Fibroblast of skin of right quadriceps (primary cell): ENCODE measurements at places on chromosomes 6 and 20.

DNA sequence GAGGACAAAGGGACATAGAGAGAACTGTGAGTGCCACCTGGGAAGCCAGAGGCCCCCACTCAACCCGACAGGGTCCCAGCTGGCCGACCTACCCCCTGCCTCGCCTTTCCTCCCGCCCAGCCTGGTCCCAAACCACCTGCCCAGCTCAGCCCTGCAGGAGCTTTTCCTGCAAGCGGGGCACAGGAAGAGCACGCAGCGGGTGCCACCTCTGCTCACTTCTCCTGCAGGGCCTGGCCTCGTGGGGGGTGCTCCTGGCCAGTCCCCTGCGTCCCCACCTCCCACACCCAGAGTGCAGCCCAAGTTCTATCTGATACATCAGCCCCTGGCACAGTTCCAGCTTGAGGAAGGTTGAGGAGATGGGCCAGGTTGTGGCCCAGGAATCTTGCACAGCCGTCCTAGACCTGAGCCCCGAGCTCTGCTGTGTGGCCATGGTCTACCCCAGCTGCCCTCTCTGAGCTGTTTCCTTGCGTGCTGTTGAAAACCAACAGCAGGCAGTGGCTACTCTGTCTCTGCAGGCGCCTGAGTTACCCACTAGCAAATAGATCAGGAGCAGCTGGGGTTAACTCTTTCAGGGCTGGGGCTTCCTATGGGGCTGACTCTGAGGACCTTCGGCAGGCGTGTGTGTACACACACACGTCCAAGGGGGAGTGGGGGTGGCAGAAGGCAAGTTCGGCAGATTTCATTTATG, 1.7 kb downstream of the NECAB3 start:
- DNase-seq = no peak

DNA sequence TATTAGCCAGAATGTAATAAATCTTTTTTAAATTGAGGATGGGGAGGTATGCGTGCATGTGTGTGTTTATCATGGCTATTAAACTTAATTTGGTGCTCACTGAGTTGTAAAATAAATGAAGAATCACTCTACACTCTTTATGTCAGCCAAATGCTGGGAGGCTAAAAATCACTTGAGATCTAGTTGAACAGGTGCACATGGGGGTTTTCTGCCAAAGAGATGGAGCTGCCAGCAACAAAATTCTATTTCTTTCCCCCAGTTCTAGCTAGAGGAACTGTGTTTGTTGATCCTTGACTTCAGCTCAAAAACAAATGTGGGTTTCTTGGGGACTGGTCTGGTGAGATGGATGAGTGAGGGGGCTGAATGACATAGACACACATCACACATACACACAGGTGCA, 183.3 kb upstream of the BTBD3 start:
- DNase-seq = no peak

DNA sequence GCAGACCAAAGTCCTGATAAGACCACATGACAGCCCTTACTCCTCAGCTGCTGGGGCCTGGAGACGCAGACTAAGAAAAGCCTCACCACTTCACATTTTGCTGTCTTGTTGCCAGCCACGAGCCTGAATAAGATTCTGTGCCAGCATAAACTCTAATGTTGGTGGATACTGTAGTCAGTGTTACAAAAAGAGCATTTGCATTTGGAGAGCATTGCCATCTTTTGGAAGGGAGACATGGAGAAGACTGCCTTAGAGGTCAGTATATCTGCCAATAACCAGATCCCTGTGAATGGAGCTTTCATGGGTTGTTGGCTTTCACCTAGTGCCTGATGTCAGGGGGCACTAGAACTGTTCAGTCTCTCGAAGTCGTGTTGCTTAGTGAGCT, 315.2 kb downstream of the ZFAND3 start:
- no peak for DNase-seq

- no peak for DNase-seq
These were observed 32.8 kb downstream of the GABRR1 start for GRCh38 chr6:89184344-89184743.

DNA sequence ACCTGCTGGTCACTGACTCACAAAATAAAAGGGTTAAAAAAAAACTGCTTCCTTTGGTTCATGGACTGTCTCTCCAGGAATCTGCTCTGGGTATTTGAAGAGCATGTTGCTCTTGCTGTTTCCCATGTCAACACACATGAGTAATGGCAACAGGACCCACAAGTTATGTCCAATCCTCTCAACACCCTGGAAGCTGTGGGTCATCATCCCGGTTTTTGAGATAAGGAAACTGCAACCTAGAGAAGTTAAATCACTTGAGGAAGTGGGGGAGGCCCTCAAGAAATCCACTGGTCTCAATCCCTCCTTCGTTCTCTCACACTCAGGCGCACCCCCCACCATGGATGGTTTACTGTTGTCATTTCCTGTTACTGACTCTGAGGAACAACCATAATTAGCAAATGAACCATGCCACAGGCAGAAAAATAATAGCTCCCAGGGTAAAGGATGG, 12.4 kb downstream of the MAP1LC3A start:
- DNase-seq = peak; percentile 80

DNA sequence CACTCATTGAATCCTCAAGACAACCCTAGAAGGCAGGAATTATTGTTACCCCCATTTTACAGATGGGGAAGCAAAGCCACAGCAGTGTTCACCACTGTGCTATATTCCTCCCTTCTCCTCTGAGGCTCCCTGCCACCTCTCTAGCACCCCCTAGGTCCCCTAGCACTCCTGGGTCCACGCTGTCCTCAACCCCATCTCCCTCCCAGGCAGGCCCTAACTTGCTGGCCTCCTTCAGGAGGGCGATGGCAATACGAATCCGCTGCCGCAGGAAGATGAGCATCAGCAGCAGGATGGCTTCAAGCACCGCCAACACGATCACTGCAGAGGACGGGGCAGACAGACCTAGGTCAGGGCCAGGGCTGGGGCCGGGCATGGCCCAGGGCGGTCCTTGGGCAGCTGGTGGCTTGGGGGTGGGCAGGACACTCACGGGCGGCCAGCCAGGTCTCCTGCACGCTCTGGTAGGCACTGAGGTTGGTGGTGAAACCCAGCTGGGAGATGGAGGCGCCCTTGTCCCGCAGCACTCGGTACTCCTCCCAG, 7.8 kb upstream of the NEU1 start:
- DNase-seq = no peak

DNA sequence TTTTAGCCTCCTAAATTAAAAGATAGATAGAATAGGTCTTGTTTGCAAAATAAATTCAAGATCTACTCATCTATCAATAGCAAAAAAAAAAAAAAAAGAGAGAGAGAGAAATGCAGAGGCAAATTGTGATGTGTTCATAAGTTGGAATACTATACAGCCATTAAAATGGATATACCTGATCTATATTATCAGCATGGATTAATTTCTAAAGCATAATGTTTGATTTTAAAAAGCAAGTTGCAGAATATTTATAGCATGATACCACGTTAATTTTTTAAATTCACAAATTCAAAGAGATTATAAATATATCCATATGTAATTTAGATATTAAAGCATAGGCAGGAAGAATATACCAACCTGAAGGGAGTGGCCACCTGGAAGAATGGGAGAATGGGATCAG, 114.9 kb upstream of the PTPRT start:
- DNase-seq = no peak

- DNase-seq = no peak
These were observed 6.2 kb downstream of the SLC9A8 start for GRCh38 chr20:49818816-49819215.

GRCh38 chr6:139154881-139155547, 20.1 kb downstream of the HECA start:
- peak; percentile 30 for DNase-seq

- peak; percentile 81 for DNase-seq
These were observed 1088.2 kb upstream of the CITED2 start for GRCh38 chr6:140462453-140463311.

- DNase-seq = no peak
These were observed 202.0 kb downstream of the WDR27 start for GRCh38 chr6:169499848-169500247.

DNA sequence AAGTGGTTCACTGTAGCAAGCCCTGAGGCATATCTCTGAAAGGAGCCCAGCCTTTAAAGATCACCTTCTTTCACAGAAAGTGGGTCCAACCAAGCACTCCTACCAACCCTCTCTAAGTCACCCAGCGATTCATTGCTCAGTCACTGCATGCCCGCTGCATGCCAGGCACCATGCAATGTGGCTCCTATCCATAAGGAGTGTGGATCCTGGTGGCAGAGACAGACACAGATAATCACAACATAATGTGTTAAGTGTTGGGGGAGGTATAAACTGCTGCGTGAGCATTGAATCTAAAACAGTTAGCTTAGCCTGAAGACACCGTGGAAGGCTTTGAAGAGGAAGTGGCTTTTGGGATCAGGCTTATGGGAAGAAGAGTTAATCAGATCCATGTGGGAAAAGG, 659.5 kb downstream of the PTPRT start:
- DNase-seq = no peak

GRCh38 chr6:161198176-161198575, 75.7 kb downstream of the AGPAT4 start:
- peak; percentile 54 for DNase-seq

GRCh38 chr6:151324488-151324825, 66.9 kb downstream of the ZBTB2 start:
- no peak for DNase-seq

DNA sequence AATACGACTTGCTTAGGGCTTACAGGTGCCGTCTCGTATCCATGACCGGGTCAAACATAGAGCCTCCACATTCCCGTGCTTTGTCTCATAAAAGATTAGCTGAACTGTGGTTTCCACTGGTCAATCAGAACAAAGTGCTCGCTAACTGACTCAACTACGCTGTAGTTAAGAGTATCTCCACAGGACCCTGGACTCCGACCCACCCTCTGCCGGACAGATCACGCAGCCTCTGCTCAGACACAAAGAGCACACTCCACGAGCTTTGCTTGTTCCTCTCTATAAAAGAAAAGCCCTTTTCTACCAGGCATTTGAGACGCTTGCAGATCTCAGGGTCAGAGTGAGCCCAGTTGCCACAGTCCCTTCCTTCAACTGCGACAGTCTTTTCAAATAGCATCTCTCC, 298.7 kb upstream of the CDH4 start:
- no peak for DNase-seq

GRCh38 chr20:20744170-20744725, 31.8 kb upstream of the RALGAPA2 start:
- no peak for DNase-seq

DNA sequence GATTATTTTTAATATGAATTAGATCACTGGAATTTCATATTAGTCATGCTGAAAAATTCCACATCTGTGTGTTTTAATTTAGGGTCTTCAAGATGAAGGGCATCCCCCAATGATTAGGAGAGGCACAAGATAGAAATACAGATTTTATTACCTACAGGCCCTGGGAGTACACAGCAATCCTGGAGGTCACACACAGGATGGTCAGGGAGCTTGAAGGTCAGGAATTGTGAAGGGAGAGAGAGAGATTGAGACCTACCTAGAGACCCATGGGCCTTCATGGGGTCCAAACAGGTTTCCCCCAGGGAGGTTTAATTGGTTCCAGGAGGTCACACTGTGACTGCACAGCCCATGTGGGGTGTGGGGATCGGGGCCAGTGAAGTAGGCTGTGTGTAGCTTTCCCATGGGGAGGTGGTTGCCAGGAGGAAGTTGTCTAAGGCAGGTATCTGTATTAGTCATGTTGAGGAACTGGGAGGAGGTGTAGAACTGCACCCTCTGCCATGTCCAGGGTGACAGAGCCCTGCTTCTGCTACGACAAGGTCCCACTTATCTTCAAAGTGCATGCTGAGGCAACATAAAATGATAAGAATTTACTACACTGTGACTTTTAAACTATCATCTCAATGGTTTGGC, 18.3 kb downstream of the SNX9 start:
- DNase-seq = no peak

DNA sequence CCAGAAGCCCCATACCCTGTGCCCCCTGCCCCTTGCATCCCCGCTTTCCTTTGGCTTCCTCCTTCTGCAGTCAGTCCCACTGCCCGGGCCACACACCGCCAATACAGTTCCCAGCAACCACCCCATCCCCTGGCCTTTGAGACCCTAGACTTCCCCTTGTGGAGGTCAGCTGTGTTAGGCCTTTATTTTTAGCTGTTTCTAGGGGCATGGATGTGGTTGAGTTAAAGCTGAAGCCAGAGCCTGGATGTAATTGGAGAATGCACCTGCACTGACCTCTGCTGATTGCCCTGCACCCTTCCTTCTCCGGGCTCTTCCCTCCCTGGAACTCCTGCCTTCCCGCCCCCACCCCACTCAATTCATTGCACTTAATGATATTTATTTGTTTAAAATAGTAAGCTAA, 33.9 kb downstream of the LYRM2 start:
- DNase-seq = no peak

- no peak for DNase-seq
These were observed 8.0 kb upstream of the SUMO4 start for GRCh38 chr6:149392093-149392492.

DNA sequence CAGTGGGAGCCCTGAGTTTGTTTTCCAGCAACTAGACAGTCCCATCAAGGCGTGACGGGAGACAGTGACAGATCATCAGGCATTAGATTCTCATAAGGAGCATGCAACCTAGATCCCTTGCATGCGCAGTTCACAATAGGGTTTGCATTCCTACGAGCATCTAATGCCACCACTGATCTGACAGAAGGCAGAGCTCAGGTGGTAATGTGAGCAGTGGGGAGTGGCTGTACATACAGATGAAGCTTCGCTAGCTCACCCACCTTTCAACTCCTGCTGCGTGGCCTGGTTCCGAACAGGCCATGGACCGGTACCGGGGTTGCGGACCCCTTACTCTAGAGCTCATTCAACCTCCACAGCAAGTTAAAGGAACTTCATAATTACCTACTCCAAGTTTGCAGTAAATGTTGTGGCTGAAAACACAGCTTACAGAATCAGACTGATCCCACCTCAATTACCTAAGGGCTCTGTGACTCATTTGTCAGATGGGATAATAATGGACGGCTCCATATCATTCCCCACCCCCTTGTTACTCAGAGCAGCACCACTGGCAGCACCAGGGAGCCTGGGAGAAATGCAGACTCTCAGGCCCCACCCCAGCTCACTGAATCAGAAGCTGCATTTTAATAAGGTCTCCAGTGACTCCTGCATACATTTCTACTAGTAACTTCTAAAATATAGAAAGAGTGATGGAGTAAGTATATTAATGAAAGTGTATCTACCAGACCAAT, 15.7 kb downstream of the PXMP4 start:
- no peak for DNase-seq

GRCh38 chr6:76472858-76473257, 400.4 kb upstream of the IMPG1 start:
- no peak for DNase-seq

- peak; percentile 70 for DNase-seq
These were observed 158.3 kb downstream of the OPRM1 start for GRCh38 chr6:154197196-154197860.

DNA sequence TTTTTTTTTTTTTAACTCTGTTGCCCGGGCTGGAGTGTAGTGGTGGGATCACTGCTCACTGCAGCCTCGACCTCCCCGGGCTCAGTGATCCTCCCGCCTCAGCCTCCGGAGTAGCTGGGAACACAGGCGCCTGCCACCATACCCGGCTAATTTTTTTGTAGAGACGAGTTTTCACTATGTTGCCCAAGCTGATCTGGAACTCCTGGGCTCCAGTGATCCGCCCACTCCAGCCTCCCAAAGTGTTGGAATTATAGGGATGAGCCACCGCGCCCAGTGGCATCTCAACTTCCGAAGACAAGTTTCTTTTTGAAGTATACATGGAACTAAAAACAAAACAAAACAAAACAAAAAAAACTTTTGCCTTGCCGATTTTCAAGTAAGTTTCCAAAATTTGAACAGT, 66.6 kb upstream of the ZNF184 start:
- DNase-seq = no peak
